Activated T-helper 1 cell treated with Interleukin-2 at 50 U/mL for 16 hours (primary cell): ENCODE measurements at places on chromosomes 12 and 14.

DNA sequence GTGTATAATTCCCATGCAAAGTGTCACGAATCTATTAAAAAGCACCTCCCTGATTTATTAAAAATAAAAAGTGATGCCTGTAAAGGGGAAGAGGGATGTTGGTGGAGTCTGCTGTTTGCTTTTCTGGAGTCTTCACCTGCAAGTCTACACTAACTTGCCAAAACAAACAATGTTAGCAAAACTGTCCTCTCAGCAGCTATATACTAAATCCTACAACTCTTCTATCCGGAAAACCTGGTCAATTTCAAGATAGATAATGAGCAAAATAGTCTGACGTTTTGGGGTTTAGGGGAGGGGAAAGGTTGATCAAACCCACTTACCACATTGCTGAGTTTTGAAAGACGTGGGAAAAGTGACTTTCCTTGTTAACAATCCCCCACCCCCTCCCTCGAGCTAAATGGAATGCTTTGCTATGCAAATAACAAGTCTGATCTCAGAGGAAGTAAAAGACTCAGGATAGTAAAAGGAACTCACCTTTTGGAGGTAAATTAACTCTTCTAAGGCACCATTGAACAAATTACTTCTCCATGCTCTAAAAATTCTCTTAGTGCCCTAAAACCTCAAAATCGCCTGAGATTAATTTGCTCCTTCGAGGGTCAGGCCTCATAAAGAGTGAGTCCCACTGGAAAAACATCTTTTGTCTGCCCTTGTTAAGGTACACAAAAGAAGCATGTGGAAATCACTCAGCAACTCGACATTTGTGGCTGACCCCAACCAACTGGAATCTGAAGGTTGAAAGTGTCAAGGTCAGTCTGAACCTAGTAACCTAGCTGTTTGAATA, 13.5 kb downstream of the BMP4 start:
- no peak for DNase-seq

- DNase-seq = no peak
These were observed 19.5 kb downstream of the CKAP4 start for GRCh38 chr12:106228320-106228710.

GRCh38 chr12:26496170-26496569, 300.8 kb downstream of the SSPN start:
- DNase-seq = no peak

DNA sequence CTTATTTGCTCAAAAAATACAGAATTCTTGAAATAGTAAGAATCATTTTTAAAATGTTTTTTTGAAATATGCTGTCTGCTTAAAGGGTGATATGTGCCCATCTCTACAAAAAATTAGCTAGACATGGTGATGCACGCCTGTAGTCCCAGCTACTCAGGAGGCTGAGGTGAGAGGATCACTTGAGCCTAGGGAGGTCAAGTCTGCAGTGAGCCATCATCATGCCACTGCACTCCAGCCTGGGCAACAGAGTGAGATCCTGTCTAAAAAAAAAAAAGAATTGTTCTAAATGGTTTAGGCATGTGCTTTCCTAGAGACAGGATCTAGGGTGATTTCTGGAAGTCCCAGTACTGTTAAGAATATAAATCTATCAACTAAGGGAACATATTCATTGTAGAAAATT, 75.6 kb upstream of the HECTD1 start:
- no peak for DNase-seq

- DNase-seq = no peak
These were observed 295.6 kb downstream of the PCNX1 start for GRCh38 chr14:71202881-71203280.

DNA sequence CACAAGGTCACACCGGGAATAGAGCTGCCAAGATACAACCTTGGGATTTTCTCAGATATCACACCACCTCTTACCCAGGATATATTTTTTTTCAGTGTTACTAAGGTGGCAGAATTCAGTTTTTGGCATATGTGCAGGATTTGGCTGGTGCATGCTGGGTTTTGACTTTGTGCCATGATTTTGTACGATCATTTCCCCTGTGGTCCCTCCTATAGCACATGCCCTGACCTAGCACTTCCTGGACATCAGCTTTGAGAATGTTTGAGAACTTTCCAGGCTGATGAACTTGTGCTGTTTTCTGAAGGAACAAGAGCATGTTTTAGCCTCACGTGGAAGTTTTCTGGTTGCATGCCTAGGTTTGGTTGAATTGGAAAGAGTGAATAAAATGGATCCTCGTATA, 11.0 kb upstream of the TBPL2 start:
- DNase-seq = no peak

DNA sequence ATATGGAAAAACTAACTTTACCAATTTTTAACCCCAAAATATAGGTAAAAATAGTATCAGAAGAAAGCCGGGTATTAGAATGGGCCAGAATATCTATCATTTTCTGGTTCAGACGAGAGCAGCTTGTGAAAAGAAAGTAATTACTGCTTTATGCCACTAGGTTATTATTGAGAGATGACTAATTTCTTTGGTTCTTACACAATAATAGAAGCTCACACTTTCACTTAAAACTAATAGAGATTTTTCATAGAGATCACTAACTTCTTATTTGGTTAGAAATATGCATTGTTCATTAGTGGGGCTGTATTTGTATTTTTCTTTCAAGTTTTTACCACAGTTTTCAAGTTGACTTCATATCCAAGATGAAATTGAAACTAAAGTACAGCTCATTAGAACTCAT, 1241.2 kb upstream of the FLRT2 start:
- no peak for DNase-seq

GRCh38 chr12:48866052-48866711, 512 bp upstream of the RND1 start:
- DNase-seq = no peak

DNA sequence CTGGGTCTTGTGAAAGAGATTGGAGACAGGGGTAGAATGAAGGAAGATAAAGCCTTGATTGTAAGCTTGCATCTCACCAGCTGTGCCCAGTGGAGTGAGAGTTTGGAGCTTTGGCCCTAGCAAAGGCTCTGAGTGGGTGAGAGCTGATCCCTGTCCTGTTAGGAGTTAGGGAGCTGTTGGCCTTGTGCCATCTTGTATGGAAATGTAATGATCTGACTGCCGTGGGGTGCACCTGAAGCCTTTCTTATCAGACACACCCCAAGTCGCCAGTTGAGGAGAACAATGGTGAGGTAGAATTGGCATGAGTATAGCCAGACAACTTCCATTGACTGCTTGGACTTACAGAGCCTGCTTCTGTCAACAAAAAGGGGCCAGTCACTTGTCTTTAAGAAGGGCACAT, 130.1 kb downstream of the PRKCH start:
- DNase-seq = no peak

GRCh38 chr12:5585178-5585577, 153.3 kb downstream of the NTF3 start:
- DNase-seq = no peak

DNA sequence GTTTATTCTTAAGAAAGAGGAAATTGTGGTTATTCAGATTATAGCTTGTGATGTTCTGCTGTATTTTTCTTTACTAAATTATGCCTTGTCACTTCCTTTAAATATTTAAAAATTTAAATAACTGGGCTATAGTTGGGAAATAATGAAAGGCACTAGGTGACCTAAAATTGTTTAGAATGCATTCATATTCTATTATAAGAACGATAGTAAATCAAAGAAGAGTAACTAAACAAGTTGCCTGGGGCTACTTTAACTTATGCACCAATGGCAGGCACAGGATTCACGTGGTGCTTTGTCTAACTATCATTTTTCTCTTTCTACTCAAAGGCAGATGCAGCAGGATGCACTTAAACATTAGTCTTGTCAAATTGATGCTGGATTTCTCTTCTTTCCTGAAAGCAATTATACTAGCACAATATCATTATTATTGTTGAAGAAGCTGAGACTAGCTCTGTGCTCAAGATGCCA, 190.7 kb upstream of the PPFIA2 start:
- DNase-seq = no peak
